Stromal cell of bone marrow (primary cell): ENCODE measurements at places on chromosomes 5 and 9.

DNA sequence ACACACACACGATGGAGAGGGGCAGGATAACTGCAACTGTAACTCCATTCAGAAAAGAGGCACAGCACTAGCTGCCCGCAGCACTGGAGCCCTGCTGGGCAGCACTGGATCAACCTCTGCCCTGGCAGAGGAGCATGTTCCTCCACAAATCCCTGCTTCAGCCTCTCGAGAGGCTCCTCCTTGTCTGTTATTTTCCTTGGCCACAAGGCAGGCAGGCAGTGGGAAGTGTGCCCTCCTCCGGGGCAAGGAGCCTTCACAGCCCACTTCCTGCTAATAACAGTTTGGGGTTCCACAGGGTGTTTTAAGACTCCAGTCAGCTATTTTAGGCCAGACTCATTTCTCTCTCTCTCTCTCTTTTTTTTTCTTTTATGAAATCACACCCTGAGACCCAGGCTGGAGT lies 11.8 kb downstream of the FXN start:
- DNase-seq: no peak

- peak; percentile 61 for DNase-seq
These were observed 13.2 kb upstream of the C5orf58 start for GRCh38 chr5:170219615-170220014.

- DNase-seq: no peak
These were observed 71.0 kb downstream of the COL23A1 start for GRCh38 chr5:178519155-178519554.

GRCh38 chr5:1419476-1420210 lies 25.6 kb downstream of the SLC6A3 start:
- no peak for DNase-seq

- no peak for DNase-seq
These were observed 137.6 kb downstream of the OLFM1 start for GRCh38 chr9:135224921-135225541.

DNA sequence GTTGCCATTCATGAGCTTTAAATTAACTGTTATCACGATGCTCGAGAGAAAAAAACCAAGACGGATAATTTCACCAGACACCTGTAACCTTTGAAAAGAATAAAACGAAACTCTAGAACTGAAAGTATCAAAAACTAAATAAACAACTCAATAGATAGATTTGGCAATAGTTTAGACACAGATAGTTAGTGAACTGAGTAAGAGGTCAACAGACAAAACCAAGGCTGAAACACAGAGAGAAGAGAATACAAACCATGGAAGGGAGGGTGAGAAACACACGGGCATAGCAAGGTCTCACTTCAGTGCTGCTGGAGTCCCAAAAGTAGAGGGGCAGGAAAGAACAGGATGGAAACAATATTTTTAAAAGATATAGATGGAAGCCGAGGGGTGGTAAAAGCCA lies 3.3 kb upstream of the OR2V1 start:
- DNase-seq: no peak

- no peak for DNase-seq
These were observed 155.5 kb upstream of the WWC1 start for GRCh38 chr5:168135897-168136296.

DNA sequence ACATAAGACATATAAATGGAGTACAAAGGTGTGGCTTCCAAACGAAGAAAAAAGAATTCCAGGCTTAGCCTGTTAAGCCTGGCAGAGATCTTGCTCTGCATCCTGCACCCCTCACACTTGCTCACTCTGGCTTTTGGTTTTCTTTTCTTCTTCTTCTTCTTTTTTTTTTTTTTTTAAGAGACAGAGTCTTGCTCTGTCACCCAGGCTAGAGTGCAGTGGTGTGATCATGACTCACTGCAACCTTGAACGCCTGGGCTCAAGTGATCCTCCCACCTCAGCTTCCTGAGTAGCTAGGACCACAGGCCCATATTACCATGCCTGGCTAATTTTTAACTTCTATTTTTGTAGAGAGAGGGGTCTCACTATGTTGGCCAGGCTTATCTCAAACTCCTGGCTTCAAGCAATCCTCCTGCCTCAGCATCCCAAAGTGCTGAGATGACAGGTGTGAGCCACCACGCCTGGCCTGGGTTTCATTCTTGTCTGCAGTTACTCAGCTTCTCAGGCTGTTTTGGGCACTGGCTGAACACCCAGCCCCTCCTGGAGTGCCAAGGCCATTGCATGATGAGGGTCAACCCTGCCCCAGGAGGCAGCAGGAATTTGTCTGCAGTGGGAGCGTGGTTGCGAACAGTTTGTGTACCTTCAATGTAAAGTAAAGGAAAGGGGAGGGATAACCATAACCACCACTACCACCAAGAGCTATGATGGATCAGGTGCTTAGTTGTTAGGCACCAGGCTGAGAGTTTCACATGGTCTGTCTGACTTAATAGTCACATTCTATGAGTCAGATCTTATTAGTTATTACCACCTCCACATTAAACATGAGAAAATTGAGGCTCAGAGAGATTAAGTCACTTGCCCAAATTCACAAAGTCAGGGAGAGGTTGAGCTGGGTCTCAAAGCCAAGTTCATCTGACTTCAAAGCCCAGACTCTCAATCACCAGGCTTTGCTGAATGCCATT lies 219.2 kb upstream of the PANK3 start:
- no peak for DNase-seq

DNA sequence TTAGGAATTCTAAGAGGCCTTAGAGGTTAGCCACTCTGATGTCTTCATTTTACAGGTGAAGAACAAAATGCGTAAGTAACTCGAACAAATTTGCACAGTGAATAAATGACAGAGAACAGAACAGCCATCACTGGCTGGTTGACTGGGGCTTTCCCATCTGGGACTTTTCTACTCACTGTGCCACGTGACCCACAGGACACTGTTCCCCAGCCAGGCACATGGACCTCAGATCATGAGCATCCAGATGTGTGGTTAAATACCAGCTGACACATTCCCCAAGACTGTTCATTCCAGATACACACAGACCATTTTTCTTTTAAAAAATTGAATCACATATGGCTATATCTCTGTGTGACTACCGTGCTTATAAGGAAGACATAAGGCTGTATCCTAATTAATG lies 25.8 kb upstream of the MED10 start:
- peak; percentile 33 for DNase-seq

- no peak for DNase-seq
These were observed 30.9 kb downstream of the KCTD16 start for GRCh38 chr5:144201588-144201987.

GRCh38 chr5:176916337-176916736 lies 17.2 kb upstream of the HK3 start:
- no peak for DNase-seq

GRCh38 chr5:178425621-178426068 lies 164.5 kb downstream of the COL23A1 start:
- no peak for DNase-seq

DNA sequence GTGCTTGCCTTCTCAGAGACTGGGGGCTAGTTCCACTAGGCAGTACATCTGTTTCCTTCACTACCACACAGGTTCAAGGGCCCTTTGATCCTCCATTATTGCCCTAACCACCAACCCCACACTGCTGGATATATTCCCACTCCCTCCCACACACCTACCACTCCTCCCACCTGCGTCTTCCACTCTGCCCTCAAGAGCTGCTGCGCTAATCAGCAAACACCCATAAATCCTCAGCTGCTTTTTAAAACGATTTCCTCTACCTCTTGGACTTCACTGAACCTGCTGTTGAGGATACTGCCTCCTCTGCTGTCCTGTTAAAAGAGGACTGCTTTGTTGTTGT lies 120.9 kb downstream of the MAPKAP1 start:
- no peak for DNase-seq

GRCh38 chr9:89137542-89138462 lies 40.8 kb downstream of the SHC3 start:
- DNase-seq: peak; percentile 94

GRCh38 chr5:133848341-133848811 lies 120.0 kb downstream of the C5orf15 start:
- no peak for DNase-seq

DNA sequence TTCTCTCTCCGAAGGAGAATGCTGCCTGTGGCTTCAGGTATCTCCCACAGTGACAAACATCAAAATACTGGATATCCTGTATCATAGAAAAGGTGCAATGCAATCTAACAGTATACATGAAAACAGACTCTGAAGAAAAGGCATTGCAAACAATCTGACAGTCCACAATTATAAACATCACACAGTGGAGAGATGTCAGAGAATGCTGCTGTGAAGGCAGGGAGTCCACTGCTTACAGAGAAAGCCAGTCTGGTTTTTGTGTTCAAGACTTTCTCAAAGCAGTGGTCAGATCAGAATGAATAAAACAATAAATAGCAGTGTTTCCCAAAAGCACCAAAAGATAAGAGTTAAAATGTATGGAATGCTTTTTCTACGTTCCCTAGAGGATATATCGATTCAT lies 28.7 kb downstream of the TTC23L start:
- no peak for DNase-seq

GRCh38 chr9:80305136-80305535 lies 733.4 kb downstream of the TLE4 start:
- DNase-seq: no peak

DNA sequence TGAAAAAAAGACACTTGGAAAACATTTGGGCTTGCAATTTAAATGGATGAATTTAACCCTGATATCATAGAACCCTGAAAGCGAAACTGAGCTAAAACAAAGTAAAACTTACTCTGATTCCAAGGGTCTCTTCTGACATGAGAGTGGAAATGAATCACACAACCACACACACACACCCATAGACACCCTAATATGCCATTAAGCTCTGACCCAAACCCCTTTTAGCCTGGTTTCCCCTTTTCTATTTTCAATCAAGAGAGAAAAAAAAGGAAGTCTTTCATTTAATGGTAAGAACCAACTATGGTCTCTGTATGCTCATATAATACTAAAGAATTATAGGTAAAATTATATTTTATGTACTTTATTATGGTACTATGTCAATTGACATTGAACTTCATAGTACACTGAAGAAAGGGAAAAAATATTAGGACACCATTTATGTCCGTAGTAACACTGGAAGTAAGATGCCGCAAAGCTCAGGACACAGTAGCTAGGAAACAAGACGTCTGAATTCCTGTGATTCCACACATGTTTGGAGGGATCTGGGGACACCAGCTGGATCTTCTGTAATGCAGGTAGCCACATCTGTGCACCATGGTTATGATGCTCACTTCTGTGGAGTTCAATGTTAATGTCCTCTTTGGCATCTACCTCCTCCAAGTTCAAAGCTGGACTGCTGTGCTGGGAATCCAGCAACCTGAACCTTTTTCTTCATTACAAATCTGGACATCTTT lies 95.8 kb downstream of the PCSK1 start:
- no peak for DNase-seq

- DNase-seq: no peak
These were observed 25.4 kb downstream of the NREP start for GRCh38 chr5:111731638-111732037.

DNA sequence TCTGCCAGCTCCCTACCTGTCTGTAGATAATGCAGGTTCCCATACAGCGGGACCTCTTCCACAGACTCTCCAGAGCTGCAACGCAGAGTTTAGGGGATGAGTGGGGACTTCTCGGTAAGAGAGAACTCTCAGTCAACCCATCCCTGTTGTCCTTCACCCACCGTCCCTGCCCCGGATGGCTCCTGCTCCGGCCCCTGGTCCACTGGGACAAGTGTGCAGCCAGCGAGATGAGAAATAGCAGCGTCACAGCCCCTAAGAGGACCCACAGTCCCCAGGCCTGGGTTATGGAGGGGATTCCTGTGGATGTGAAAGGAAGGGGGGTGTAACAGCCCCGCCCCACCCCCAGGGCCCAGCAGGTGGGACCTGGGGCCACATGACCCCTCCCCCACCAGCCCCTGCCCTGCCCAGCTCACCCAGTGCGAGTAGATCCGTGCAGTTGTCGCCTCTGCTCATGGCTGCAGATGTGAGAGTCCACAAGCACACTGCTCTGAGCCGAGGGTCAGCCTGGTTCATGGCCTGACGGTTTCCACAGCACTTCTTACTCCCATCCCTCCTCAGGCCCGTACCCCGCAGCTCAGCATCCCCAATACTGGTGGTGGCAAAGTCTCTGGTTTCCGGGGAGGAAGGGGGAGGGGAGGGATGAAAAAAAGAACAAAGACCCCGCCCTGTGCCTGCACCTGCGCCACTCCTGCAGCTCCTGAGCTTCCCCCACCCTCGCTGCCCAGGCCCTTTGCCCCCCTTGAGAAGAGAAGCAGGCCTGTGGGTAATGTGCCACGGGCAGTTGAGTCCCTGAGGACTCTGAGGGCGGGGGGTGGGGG lies at the start of gene SIT1:
Gene SIT1 (minus strand): TSS at position 591 of the 818 bp plus-strand sequence. CDS start 78 bp downstream, at position 513.
- no peak for DNase-seq

GRCh38 chr9:33620738-33621439 lies 96.8 kb downstream of the ANKRD18B start:
- peak; percentile 52 for DNase-seq

DNA sequence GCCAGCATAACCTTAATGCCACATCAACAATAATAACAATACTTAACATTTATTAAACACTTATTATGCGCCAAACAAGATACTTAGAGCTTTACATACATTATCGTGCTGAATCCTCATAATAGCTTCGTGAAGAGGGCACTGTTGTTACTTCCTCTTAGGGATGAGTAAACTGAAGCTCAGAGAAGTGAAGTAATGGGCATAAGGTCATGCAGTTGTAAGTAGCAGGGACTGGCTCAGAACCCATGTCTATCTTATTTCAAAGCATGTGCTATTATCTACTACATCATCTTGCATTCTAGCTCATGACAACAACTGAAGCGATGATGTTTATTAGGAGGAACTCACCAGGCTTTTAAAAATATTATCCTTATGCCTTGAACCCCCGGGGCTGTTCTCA lies 34.9 kb upstream of the PPP3R2 start:
- DNase-seq: no peak

GRCh38 chr9:106830527-106831150 lies 32.3 kb upstream of the ZNF462 start:
- DNase-seq: no peak

DNA sequence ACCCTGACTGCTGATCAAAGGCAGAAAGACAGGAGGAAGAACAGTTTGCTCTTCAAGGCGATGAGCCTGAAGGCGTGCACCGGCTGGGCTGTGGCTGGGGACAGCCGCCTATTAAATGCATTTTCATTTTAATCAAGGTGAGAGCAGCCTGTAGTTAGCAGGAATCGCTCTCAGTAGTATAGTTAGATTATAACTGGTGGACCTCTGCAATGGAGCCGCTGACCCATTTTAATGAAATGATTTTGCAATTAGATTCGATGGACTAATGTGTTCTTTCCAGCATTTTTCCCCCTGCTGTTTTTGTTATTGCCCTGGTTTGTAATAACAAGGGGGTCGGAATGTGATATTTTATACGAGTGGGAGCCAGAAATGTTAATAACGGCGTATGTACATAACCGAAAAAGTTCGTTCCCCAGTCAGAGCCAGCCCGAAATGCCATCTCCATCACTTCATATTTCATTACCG lies 185.9 kb upstream of the PANK3 start:
- DNase-seq: no peak

- DNase-seq: no peak
These were observed 108.6 kb downstream of the ACER2 start for GRCh38 chr9:19517202-19517942.

DNA sequence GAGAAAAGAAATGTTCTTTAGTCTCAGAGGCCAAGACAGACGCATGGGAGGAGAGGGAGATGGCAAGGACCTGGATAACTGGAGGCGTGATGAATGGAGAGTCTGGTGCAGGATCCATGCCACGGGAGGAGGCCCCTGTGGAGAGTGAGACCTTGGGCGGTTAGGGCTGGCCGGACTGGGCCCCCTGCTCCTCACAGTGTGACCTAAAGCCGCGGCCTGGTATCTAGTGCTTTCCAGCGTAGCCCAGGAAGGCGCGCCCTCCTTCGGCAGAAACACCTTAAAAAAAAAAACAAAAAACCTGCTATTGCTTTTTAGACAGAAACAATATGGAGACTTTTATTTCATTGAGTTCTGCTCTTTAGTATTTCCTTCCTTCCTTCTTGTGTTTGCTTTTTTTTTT lies 33.1 kb downstream of the SCGB3A1 start:
- DNase-seq: no peak

GRCh38 chr5:87845734-87846133 lies 422.9 kb downstream of the TMEM161B start:
- no peak for DNase-seq
